Glomerular endothelial cell (primary cell): ENCODE measurements at places on chromosomes 2 and 18. TPM values are rescaled to one million over a fixed set of nuclear protein-coding genes. Genes with fewer than 3 reads are reported as not detected.

Gene ALPI
- not detected in 2 replicates for total RNA-seq

- no peak for DNase-seq
Measured at GRCh38 chr2:216690456-216690852, 4.9 kb downstream of the IGFBP5 start.

GRCh38 chr18:64258111-64258650 is 109.3 kb upstream of the LINC00305 start:
- no peak for DNase-seq

GRCh38 chr2:98355881-98356280 is 9.6 kb downstream of the CNGA3 start:
- no peak for DNase-seq

DNA sequence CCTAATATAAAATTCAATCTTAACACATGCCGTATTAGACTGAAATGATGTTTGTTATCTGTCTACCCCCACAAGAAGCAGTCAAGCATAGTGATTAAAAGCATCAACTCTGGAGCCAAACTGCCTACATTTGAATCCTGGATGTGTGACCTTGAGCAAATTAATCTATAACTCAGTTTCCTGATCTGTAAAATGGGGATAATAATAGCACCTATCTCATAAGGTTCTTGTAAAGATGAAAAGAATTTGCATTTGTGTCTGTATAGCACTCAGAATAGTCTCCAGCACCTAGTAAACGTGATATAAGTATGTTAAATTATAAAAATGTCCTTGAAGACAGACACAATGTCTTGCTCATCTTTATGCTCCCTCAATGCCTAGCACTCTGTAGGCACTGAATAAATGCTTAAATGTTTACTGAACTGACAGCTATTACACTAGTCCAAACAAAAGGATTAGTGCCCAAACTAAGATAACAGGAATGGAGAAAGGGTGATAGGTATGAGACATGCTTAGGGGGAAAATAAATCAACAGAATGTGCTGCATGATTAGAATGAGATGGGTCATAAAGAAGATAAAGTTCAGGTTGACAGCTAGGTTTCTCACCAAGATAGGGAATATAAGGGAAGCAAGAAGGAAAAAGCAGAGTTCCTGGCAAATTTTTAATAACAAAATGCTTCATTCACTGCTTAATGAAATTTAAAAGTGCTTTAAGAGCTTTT is 180.6 kb downstream of the ATAD2B start:
- no peak for DNase-seq

Gene SLC8A1
- total RNA-seq = 1.2 and 3.2 TPM in 2 replicates

- DNase-seq = no peak
Measured at GRCh38 chr2:172912266-172912665, 163.4 kb upstream of the MAP3K20 start.

Gene ADCYAP1
- 0.12 TPM in 1 of 2 replicates, not detected in the other for total RNA-seq

Gene RGPD6
- total RNA-seq = 4.2 and 17.6 TPM in 2 replicates

GRCh38 chr18:32049393-32050171 is 31.0 kb downstream of the RNF125 start:
- no peak for DNase-seq

GRCh38 chr2:46339676-46340459 is 42.7 kb downstream of the EPAS1 start:
- DNase-seq = no peak

Gene CHST10
- 13.4 and 15.6 TPM in 2 replicates for total RNA-seq

- no peak for DNase-seq
Measured at GRCh38 chr2:156340804-156341451, 8.4 kb upstream of the NR4A2 start.

DNA sequence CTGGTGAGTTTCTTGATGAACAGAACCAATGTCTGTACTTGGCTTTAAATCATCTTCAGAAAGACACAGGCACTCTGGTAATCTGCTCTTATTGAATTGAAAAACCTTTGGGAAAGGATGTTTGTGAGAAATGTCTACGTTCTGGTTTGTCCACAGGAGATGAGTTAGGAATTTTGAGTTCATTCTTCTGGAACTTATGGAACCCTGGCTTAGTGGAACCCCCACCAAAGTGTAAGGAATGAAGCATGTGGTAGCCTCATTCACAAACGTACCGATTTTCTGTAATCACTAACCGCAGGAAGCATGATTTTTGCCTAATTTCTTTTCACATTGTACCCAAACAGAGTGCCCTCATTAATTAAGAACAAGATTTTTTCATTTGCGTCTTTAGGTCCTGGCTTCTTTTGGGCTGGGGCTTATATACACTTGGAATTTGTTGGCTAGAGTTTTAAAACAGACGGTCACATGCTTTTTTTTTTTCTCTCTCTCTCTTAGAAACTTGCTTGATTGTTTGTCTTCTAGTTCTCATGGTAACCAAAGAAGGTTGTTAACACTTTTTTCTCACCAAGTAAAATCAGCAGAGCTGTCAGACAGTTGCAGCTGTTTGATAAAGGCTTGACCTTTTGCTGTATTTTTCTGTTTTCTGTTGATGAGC is 314.1 kb upstream of the THUMPD2 start:
- DNase-seq = no peak

Gene SH2D6
- total RNA-seq = not detected in 2 replicates

- no peak for DNase-seq
Measured at GRCh38 chr2:12271589-12271984, 445.1 kb upstream of the TRIB2 start.

Gene CCL20
- 2.6 and 6.0 TPM in 2 replicates for total RNA-seq

DNA sequence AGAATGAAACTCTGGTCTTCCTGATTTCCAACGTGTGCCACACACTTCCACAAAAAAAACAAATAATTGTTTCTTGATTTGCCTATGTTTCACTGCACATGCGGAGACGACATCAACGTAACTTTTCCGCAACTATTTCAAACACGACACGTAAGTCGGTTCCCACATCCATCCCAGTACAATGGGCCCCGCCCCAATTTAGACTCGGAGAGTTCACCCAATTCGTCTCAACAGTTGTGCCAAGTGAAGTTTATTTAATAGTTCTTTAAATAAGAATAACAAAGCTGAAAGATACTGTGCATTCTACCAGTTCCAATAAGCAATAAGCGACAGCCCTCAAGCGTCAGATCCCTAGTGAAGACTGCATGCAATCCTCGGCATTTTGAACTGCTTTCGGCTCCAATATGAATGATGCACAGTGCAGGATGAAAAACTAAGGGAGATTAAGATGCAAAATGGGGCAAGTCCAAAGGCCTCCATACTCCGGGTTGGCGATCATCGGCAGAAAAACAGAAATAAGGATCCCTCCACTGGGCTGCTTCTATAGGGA is 664 bp downstream of the CCT4 start:
- DNase-seq = no peak

- DNase-seq = no peak
Measured at GRCh38 chr2:127193967-127194280, 26.2 kb downstream of the CYP27C1 start.

Gene SRSF7
- 86.9 and 97.4 TPM in 2 replicates for total RNA-seq

GRCh38 chr2:210366675-210367080 is 51.7 kb upstream of the MYL1 start:
- no peak for DNase-seq

- no peak for DNase-seq
Measured at GRCh38 chr18:3097082-3097481, 84.1 kb upstream of the LPIN2 start.

- DNase-seq = no peak
Measured at GRCh38 chr2:5329763-5330162, 362.4 kb upstream of the SOX11 start.

- DNase-seq = no peak
Measured at GRCh38 chr2:446303-446874, 158.5 kb upstream of the ALKAL2 start.

DNA sequence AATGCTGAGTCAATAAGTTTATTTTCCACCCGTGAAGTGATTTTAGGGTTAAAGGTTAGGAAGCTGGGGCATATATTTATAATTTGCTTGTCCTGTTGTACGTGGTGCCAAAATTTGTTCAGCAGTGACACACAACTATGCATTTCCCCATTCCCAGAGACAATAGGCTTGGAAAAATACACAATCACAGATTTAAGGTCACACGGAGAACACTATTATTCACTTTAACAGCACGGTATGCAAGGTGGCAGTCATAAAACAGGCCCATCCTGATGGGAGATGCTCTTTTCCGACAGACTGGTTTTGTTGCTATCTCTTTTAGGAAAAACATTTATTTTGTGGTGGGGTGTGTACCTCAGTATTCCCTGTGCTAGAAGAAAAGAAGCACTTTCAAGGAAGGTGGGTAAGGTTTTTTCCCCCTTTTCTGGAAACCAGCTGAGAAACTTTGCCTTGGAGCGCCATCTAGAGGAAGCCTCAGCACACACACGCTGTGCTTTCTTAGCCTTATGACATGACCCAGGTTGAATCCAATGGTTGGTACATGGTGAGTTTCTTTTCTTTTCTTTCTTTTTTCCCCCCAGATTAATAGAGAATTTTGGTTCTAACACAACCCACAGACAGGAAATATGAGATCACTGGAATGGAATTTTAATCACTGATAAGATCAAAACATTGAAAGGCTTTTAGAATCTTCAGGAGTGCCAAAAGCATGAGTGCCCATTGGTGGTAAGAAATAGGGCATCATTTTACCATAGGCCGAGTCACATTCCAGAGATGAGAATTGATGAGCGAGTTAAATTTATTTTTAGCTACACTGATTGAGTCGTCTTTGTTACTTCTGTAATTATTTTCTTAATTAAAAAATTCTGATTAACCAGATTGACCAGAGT is 332.1 kb downstream of the AGPS start:
- peak; percentile 66 for DNase-seq

DNA sequence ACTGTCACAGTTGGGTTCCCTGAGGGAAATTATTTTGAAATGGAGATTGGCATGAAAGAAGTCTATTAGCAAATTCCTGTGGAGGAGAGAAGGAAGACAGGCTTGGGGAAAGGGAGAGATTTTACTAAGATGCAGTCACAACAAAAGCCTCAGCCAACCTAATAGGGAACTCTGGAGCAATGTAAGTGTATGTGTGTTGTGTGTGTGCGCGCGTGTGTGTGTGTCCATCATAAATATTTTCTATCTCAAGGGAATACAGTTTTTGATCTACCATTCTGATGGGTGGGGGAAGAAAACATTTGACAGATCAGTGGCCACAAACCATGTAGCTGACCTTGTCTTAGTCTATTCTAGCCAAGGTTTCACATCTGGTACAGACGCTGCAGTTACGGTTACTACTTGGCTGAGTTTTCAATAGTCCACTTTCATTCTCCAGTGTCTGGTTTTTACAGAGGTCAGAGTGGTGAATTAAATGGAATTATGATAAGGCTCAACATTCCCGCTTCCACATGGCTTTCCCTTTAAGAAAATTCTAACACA is 72.6 kb downstream of the MREG start:
- DNase-seq = no peak

DNA sequence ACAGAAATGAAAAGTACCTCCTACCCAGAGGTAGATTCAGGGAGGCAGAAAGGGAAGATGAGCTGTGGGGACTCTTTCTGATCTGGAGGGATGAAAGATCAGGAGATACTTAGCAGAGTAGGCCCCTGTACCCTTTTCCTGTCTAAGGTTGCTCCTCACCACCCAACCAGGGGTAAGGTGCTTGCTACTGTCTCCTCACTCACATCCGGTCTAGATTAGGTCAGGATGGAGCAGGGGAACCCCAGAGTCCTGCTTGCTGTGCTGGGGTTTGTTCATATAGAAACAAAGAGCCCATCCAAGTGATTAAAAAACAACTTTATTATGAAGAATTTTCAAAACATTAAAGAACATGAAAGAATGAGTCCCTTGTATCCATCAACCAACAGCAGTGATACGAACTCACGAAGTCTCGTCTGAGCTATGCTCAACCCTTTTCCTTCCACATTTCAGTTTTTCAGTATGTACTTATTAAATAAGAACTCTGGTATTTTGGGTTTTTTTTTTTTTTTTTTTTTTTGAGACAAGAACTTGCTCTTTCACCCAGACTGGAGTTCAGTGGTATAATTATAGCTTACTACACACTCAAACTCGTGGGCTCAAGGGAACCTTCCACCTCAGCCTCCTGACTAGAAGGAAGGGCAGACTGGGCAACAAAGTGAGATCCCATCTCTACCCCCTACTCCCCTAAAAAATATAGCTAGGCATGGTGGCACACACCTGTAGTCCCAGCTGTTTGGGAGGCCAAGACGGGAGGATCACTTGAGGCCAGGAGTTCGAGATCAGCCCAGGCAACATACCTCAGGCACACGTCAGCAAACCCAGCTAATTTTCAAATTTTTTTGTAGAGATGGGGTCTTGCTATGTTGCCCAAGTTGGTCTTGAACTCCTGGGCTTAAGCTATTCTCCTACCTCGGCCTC is 28.5 kb upstream of the MCFD2 start:
- DNase-seq = no peak

GRCh38 chr18:12857991-12858544 is 26.0 kb downstream of the PTPN2 start:
- DNase-seq = no peak

GRCh38 chr2:219542931-219543595 is 546 bp downstream of the CHPF start:
- DNase-seq = no peak

GRCh38 chr2:86082756-86083155 is 22.9 kb downstream of the POLR1A start:
- DNase-seq = no peak

DNA sequence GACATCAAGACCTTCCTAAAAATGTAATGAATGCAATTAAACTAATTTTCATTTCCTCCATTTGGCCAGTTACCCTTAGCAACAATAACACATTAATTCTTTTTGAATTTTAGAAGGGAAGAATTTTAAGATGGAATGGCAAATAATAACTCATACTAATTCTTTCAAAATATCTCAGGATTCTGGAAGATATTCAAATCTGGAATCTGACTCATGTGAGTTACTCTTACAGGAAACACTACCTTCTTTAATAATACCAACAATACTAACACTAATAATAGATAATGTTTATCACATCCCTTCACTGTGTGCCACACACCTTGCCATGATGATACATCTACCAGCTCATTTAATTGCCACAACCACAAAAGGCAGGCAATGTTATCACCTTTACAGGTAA is 46.4 kb downstream of the ZNF521 start:
- DNase-seq = no peak

- no peak for DNase-seq
Measured at GRCh38 chr2:925711-926110, 24.9 kb upstream of the SNTG2 start.

- DNase-seq = no peak
Measured at GRCh38 chr2:20065885-20066602, 14.6 kb upstream of the LAPTM4A start.

Gene ACSL3
- 86.4 and 94.0 TPM in 2 replicates for total RNA-seq

GRCh38 chr2:10022445-10022844 is 20.9 kb upstream of the KLF11 start:
- DNase-seq = no peak

- DNase-seq = no peak
Measured at GRCh38 chr2:145638675-145639074, 1118.8 kb upstream of the ZEB2 start.

Gene THSD7B
- not detected in 2 replicates for total RNA-seq
